Erythroblast (primary cell): ENCODE measurements at places on chromosomes 11 and 22.
A peak's percentile ranks its signal among the peaks of the same experiment; 100 is the strongest.

GRCh38 chr11:35887737-35888136 lies 56.1 kb upstream of the LDLRAD3 start:
- no peak for DNase-seq

GRCh38 chr11:72072348-72072747 lies 8.0 kb downstream of the NUMA1 start:
- DNase-seq, result no peak

DNA sequence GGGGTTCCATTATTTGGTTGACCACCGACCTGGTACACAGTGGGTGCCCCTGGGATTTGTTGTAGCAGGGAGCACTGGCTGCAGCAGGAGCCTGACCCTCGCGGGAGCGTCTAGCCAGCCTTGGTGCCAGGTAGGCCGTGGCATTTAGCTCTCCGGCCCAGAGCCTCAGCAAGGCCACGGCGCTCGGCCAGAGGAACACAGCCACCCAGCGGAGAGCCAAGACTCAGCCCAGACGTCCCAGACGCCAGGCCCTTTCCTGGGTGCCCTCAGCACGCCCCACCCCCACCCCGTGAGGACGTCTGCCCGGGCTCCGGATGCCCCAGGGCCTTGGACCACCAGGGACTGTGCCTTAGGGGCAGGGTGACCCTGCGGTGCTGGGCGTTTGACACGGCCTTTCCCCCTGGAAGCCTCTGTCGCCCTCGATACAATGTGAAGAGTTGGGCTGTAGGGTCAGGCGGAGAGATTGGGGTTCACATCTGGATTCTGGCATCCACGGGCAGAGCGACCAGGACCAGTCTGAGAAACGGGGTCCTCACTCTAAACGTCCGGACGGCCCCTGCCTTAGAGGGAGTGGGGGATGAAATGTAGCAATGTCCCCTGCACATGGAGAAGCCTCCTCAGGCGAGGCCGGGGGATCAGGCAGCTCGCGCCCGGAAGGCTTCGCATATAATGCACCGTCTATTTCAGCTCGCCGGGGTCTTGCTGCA lies 99.2 kb upstream of the FGF3 start:
- no peak for DNase-seq

GRCh38 chr22:17767233-17768065 lies 6.8 kb downstream of the BID start:
- no peak for DNase-seq

GRCh38 chr11:115642660-115643059 lies 138.4 kb upstream of the CADM1 start:
- DNase-seq, result no peak

DNA sequence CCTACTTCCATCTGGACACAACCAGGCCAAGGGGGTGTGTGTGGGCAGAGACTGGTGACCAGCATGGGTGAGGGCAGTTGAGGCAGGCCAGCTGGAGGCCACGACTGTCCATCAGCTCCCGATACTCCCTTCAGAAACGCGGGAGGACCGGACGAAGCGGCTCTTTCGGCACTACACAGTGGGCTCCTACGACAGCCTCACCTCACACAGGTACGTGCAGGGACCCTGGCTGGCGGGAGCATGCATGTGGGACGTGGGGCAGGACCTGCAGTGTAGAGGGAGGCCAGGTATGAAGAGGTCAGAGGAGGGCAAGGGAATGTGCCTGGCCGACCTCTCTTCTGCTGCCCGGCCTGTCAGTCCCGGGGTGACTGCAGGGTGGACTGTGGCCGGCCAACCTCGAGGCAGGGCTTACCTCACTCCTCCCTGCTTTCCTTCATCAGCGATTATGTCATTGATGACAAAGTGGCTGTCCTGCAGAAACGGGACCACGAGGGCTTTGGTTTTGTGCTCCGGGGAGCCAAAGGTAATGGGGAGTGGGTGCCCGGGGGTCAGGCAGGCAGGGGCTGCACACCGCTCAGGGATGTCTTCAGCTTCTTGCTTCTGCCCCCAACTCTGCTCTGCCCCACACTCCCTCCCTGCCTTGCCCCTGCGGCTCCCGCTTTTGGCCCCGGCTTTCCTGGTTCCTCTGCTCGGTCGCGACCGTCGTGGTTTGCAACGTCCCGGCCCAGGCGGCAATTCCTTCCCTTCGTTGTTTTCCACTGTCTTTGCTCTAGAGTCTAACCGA lies 31.3 kb downstream of the SHANK3 start:
- no peak for DNase-seq

DNA sequence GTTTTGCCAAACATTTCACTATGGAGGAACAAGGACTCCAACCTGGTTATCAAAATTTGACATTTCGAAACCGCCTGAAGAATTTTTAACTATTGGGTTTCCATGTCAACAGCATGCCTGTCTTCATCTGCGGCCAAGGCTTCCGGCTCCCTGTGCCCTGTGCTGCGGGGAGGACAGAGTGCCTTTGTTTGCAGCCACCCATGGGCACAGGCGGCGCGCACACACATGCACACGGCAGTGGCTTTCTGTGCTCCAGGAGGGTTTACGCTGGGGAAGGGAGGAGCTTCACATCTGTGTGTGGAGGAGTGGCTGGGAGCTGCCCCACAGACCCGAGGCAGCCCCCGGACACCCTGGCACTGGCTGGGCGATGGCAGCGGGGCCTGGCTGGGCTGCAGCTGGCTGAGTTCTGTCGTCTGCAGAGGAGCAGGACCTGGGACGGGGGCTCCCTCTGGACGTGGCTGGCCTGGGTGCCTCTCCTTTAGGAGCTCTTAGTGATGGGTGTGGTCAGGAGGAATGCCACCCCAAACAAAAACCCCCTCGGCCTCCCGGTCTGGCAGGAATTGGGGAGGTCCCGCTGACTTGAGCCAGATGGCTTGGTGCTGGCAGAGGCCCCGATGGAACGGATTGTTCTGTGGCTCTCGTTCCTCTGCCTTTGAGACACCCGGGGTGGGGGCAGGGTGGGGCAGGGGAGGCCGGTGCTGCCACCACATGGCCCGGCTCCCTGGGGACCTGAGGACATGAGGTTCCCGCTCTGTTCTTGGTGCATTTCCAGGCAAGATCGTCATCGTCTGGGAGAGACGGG lies 1290.9 kb downstream of the BRD1 start:
- no peak for DNase-seq

DNA sequence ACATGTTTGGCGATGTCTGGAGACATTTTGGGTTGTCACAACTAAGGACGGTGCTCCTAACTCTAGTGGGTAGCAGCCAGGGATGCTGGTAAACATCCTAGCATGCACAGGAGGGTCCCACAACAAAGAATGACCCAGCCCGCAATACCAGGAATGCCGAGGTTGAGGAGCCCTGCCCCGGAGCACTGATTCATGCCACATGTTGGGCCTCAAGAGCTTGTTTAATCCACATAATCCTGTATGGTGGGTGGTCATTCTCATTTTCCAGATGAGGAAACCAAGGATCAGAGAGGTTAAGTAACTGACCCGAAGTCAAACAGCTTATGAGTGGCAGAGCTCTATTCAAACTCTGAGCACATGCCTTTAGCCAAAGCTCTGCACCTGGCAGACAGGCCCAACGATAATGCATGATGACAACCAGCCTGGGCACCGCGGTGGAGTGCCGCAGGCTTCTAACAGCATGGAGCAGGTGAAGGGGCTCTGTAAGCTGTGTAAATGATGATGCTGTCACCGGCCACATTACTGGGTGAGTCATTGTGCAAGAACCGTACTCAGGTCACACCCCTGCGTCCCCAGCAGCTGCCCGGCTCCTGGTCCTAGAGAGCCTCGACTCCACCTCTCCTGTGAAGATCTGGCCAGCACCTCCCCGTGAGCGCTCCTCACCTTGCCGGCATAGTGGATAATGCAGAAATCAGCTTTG lies 58.6 kb downstream of the APOL1 start:
- DNase-seq, result no peak

- DNase-seq, result no peak
Measured at GRCh38 chr11:60835534-60835846, 6.4 kb upstream of the CCDC86 start.

- no peak for DNase-seq
Measured at GRCh38 chr11:68837583-68838571, 3.8 kb downstream of the CPT1A start.

GRCh38 chr11:130381317-130381716 lies 47.1 kb downstream of the ADAMTS8 start:
- no peak for DNase-seq

- DNase-seq, result no peak
Measured at GRCh38 chr22:46047226-46047625, 70.3 kb upstream of the WNT7B start.

DNA sequence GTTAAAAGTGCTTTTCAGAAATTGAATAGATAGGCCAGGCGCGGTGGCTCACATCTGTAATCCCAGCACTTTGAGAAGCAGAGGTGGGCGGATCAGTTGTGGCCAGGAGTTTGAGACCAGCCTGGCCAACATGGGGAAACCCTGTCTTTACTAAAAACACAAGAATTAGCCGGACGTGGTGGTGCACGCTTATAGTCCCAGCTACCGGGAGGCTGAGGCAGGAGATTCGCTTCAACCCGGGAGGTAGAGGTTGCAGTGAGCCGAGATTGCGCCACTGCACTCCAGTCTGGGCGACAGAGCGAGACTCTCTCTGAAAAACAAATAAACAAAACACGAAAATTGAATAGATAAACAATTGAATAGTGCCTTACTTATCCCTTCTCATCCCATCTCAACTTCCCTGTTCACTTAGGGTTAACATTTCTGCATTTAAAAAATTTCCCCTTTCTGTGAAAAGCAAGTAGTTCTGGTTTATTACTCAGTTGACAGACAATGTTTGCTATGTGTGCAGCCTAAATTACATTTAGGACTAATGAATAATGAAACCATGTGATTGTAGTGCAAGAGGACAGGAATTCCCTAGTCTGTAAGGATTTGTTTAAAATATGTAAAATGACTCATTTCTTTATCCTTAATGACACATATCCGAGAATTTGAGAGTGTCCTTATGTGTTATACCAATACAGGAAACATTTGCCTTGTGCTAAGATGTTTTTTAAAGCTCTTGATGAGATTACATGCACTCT lies 6.0 kb downstream of the RNF169 start:
- no peak for DNase-seq

DNA sequence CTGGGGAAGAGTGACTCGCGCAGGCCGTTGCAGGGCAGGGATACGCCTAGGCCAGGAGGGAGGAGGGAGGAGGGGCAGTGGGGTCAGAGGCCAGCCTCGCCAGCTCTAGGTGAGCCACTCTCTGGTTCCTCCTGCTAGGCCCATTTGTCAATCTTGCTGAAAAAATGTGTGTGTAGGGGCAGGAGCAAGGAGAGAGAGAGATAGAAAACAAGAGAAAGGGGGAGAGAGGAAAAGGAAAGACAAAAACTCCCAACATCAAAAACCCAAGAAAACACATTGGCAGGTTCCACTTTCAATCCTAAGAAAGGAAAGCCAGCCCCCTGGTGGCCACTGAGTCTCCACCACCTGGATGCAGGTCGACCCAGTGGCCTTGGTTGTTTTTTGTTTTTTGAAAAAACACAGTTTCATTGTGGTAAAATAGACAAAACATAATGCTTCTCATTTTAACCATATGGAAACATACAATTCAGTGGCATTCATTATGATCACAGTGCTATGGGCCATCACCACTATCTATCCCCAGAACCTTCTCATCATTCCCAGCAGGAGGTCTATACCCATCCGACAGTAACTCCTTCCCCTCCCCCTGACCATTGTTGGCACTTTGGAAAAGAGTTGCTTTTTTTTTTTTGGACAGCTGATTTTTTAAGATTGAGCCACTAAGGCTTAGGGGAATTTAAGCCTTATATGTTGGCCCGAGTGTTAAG lies 10.9 kb downstream of the OMP start:
- peak; percentile 21 for DNase-seq

GRCh38 chr11:6856871-6857270 lies 6.0 kb upstream of the OR10A2 start:
- DNase-seq, result no peak

DNA sequence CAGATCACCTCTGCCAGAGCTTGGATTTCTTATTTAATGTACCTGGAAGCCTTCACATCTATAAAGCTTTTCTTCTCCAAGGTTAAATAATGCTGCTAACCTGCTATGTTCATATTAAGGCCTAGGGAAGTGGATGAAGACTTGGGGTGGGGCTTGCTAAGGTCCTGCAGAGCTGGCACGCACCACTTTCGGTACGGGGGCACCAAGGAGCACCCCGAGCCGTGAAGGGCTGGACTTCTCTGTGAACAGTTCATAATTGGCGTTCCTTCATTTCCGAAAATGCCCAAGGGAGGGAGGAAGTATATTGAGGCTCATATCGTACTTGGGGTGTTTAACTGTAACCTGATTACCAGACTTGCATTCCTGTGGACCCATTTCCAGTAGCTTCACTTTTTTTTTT lies 59.6 kb downstream of the ST14 start:
- DNase-seq, result no peak

GRCh38 chr11:74297484-74297883 lies 14.0 kb downstream of the P4HA3 start:
- DNase-seq, result no peak

GRCh38 chr22:42470366-42471082 lies 38.3 kb upstream of the NFAM1 start:
- no peak for DNase-seq

GRCh38 chr11:125025968-125026367 lies 37.1 kb upstream of the SLC37A2 start:
- DNase-seq, result no peak

- DNase-seq, result no peak
Measured at GRCh38 chr11:7451520-7451919, 33.8 kb upstream of the OLFML1 start.

DNA sequence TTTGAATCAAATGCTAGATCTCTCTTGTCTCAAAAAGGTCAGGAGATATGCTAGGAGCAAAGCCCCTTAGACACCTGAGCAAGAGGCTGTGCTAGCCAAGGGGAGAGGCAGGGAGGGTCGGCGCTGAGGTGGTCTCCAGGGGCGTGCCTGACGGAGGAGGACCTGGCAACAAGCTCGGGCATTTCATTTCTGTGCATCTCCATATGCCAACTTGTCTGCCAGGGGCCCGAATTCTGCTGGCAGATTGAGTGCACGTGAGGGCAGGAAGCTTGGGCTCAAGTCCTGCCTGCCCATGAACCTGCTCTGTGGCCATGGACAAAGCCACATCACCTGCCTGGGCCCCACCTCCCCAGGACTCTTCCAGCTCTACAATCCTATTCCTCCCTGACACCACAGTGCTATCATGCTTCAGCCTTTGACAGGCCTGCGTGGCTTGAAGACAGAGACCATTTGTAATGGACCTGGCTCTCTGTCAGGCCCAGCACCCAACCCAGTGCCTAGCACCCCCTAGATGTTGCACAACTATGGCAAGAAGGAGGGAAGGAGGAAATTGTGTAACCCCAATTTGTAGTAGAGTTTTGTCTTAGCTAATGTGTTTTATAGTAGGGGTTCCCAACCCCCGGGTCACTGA lies 16.3 kb upstream of the VSIG10L2 start:
- no peak for DNase-seq

DNA sequence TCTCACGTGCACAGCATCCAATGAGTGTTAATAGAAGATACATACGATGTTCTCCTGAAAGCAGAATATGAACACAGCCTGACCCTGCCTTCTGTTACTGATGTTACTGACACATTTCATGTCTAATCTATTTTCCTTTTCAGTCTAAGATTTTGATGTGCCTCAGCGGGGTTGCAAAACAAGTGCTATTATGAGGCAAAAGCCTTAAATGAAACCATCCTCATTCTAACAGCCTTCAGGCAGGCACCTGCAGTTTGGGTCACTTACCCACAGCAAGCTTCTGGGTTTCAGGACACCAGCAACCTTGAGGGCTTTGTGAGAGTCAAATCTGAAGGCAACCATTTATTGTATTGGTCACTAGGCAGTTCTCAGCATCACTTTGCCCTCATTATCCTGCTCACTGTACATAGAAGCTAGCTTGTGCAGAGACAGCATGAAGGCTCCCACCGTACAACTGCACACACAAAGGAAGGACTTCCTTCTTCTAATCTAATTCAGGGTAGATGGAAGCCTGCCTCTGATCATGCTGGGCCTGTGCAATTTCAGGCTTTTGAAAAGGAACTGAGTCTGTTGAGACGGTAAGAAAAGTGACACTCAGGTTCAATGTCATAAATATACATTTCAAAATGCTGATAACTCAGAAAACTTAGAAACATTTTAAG lies 183.2 kb upstream of the PITPNB start:
- no peak for DNase-seq
